T-cell (primary cell): ENCODE measurements at places on chromosomes 13 and 19.

DNA sequence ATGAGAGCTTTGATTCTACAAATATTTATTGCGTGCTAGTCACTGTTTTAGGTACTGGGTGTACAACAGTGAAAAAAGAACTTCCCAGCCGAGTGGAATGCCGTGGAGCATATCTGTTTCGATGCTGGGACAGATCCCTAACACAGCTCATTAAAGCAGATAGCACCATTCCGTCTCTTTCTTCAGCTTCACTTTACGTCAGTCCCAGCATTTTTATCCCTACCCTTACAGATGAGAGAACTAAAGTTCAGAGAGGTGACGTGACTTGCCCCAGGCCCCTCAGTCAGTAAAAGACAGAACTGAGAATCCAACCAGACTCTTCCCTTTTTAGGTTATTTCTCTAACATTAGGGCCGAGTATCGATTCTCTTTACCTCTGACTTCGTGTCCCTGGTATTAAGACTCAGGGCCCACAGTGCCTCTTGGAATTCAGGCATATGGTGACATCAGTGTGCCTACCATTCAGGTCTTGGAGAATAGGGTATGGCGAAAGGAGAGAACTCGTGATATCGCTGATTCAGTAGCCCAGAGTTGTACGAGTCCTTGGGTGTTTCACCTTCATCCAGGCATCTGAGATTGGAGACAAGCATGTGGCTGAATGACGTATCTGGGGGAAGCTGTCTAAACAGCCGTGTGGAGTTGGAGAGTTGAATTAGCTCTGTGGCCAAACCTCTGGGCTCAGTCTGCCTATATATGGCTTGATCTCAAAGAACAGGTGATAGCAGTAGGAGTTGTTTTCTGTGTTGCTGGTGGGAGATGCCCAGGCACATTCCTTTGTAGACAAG is 27.1 kb downstream of the ACTN4 start:
- DNase-seq, result no peak

- no peak for DNase-seq
Measured at GRCh38 chr19:42850981-42851717, 28.4 kb downstream of the PSG1 start.

GRCh38 chr13:66216728-66217127 is 1013.4 kb downstream of the PCDH9 start:
- no peak for DNase-seq

DNA sequence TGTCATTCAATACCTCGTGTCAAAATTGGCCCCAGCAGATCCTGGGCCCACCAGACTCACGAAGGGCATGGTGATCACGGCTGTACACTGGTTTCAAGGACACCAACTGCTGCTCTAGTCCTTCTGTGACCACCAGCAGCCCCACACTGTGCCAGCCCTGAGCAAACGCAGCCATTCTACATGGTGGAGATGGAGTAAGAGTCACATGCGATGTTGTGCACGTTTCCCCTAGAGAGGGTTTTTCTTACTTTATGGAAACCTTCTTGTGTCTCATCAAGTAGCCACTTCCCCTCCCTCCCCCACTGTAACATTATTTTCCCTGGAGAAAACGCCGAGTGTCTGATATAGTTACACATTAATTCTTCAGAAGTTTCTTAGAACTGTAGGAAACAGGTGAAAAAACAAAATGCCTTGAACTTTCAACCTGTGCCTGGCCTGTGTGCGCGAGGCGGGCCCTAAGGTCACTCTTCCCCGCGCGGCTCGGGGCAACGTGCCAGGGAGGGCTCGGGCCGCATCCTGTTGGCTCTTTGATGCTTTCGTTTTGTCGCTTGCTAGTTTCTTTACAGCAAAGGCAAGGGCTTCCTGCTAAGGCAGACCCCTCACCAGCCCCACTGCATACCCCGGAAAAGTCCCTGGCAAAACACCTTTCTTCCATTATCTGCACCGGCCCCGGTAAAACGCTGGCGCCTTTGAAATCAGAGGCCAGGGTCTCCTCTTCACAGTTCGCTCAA is 44.6 kb downstream of the GGACT start:
- DNase-seq, result no peak

DNA sequence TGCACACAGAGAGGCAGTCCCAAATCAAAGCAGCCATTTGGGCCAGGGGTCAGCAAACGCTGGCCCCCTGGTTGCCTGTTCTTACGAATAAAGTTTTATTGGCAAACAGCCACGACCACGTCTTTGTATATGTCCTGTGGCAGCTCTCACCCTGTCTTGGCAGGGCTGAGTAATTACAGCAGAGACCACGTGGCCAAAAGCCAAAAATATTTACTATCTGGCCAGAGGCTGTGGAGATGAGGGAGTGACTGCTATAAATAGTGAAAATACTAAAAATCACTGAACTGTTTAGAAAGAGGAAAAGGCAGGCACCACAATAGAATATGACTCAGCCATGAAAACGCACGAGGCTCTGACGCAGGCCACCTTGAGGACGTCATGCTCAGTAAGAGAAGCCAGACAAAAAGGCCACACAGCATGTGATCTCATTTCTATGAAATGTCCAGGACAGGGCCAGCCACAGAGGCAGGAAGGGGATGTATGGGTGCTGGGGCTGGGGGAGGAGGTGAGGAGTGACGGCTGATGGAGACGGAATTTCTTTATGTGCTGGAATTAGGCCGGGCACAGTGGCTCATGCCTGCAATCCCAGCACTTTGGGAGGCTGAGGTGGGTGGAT is 29.4 kb downstream of the SMIM24 start:
- no peak for DNase-seq

- DNase-seq, result no peak
Measured at GRCh38 chr13:112962911-112963625, 5.9 kb upstream of the MCF2L start.

- DNase-seq, result no peak
Measured at GRCh38 chr13:110964229-110965037, 49.6 kb upstream of the ANKRD10 start.

DNA sequence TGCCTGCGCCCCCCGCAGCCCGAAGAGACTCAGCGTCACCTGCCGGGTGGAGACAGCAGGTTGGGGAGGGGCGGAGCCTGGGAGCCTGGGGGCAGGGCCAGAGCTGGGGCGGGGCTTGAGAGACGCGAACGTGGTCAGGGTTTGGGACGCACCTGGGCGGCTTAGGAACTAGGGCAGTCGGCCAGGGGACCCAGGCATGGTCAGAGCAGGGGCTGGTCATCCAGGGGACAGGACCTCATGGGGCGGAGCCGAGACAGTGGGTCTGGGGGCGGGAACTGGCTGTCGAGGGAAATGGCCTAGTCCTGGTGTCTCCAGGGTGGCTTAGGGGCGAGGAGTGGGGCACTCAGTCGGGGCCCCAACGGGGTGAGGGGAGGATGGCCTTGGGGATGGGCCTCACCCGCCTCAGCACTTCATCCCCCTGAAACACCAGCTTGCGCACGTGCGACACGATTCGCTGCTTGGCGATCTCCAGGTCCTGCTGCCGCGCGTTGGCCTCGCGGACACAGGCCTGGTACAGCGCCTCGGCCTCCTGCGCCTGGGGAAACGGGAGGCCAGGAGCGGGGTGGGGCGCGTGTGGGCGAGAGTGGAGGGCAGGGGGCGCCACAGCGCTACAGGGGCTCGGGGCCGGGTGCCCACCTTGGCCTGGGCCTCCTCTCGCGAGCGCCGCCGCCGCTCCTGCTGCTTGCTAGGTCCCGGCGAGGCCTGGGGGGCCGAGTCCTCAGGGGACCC is 5.8 kb downstream of the GMIP start:
- DNase-seq, result no peak
